ENCODE measurements at places on chromosomes 5 and 9.

DNA sequence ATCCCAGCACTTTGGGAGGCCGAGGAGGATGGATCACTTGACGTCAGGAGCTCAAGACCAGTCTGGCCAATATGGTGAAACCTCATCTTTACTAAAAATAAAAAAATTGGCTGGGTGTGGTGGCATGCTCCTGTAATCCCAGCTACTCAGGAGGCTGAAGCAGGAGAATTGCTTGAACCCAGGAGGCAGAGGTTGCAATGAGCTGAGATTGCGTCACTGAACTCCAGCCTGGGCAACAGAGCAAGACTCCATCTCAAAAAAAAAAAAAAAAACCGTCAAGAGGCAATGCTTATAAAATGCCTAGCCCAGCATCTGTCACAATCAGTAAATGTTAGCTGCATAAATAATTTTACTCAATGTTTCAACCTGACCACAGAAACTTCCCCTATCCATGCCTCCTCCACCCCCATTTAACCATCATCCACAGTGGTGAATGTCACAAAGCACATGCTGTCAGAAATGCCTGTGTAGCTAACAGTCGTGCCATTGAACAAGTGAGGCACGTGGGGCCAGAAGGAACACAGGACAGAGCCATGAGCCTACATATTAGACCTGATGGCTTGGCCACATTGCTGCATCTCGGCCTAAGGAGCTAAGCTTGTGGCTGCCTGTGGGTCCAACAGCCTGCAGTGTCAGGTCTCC is 16.8 kb upstream of the TCOF1 start:
- DNase-seq, result no peak

DNA sequence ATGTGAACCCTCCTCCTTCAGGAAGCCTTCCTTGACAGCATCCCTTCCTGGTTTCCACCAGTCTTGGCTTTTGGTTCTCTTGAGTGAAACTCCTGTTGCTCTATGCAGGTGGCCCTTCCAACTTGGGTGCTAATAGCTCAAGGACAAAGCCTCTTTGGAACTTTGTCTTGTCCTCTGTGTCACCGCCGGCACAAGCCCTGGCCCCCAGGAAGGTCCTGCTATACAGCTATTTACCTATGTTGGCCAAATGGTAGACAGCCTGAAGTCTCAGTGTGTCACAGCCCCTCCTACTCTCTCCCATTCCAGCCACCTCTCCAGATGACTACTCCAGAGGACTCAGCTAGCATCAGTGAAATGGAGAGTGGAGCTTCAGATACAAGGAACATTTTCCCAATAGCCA is 94.7 kb upstream of the ZNF618 start:
- DNase-seq, result no peak

DNA sequence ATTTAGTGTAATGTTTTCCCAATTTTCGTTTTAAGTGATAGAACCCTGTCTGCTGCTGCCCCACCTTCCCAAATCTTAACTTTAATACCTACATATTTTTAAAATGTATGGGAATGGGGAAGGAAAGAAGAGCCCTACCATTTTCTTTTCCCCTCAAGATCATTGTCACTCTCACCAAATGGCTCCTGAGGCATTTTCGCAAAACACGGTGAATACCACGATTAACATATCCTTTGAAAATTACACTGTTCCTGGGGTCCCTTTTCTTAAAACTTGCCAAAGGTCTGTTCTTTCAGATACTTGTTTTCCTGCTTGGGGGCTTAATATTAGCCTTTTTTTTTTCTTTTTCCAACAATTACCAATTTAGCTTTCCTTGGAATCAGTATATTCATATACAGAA is 36.1 kb downstream of the CERT1 start:
- no peak for DNase-seq

DNA sequence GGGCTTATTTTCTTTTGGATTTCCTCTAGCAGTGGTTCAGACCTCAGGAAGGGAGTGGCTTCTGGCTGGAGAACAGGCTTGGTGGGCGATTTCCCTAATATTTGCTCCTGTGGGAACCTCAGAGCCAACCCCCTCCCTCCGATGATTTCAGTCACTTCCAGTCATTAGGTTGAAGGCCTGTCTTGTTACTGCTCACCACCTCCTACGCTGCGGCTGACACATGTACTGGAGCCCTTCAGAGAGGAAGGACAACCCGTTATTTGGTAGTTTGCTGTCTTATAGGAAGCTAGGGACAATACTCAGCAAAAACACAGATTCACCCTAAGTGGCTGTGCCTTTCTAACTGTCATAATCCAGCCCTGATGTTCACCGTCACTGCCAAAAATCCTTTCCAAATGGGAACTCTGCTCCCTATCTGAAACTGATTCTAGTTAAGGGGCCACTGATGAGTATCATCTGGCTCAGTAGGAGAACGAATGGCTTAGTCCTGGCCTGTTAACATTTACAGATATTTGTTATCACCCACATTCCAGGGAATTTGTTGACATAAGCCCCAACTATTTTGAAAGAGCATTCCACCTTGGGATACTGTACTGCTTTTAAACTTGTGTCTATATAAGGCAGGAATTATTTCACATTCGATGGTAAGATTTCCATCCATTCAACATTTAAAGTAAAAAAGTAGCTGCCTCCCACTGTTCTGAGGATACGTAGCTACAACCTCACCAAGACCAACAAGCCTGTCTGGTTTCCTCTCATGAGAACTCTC is 29.3 kb upstream of the ANKH start:
- DNase-seq, result peak; percentile 61

DNA sequence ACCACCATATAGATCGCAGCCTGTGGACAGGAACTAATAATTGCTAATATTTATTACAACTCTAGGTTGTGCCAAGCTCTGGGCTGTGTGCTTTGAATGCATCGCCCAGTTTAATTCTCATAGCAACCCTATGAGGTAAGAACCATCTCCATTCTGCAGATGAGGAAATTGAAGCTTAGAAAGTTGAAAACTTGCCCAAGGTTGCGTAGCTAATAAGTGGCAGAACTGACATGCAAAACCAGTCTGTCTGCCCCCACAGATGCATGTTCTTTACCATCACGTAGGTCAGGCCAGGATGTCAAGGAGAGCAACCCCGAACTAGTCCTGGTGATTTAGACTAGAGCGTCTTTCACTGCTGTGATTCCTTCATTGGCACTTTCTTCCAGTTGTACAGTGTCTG is 15.6 kb downstream of the WWC1 start:
- no peak for DNase-seq

DNA sequence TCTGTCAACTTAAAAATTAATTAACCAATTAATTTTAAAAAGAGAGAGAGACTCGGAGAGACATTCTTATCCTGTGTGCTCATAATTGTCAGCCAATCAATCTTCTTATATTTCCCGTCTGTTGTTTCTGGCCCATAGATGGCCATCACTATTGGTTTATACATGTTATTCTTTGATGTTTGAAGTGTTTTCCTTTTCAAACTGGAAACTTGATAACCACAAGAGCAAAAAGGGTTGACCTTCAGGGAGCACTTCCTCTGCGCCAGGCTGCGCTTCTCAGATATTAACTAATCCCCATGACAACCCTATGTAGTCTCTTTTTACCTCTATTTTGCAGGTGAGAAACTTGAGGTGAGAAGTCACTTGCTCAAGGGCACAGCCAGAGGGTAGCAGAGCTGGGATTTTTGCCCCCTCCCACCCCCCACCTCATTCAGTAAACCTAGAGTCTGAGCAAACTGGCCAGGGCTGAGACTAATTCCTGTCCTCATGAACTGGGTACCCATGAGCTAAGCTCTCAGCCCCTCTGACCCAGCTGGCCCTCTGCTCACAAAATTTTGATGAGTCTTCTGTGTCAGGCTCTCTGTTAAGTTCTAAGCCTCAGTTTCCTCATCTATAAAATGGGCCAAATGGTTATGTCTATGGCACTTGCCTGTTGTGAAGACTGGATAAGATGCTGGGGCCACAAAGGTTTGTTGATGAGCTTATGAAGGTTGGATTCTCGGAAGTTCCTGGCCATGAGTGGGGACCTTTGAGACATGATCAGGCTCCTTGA is 86.0 kb upstream of the SH3PXD2B start:
- DNase-seq, result no peak

GRCh38 chr5:32713770-32714381 is 2.8 kb downstream of the NPR3 start:
- DNase-seq, result peak; percentile 46

DNA sequence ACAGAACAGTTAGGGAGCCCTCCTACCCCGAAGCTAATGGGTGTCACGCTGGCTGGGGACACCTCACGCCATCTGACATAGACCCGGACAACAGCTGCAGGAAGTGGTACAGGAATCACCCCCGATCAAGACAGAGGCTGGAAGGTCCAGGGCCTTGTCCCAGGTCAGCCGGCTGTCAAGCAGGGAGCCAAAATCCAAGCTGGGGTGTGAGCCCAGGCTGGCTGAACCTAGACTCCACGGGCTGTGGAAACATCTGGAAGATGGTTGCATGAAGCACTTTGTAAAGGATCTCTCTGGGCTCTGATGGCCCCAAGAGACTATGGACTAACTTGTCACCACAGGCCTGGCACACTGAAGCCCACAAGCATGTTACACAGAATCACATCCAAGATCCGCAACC is 68.9 kb upstream of the STXBP1 start:
- DNase-seq, result no peak

GRCh38 chr9:71941060-71941568 is 29.7 kb downstream of the C9orf85 start:
- DNase-seq, result no peak

DNA sequence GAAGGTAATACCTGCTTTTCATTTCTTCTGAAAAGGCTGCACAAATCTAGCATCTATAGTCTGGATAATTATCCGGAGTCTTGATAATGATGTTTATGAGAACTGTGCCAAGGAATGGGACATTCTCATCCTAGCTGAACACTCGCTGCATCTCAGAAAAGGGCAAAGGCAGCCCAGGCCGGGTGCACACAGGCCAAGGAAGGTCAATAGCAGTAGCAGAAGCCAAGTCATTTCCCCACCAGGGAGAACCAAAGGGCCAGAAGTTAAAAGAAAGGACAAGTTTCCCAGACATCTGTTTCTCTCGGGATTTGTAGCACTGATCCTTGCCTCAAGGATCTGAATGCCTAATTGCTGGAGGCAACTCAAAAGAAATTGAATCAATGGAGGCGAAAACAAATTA is 66.1 kb upstream of the ANKRD55 start:
- DNase-seq, result no peak

DNA sequence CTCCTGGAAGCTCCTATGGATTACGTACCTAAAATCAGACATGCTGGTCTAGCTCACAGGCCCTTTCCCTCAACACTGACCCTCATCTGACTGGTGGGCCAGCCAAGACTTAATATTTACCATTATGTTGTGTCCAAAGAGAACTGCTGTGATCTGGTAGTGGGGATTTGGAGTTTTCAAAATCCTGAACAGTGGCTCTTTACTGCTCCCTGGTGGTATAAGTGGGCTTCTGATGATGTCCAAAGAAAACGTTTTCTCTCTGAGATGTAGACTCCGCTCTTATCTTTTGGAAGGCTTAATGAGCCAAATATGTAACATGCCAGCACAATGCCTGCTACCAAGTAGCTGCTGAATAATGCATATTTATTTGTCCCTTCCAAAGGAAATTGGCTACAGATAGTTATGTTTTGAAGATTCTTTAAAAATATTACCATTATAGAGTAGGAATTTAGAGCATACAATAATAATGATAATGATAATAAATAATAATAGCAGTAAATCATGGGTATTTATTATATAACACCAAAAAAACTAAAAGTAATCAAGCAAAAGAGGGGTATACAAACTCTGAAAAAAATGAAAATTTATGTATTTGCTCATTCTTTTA is 406.6 kb upstream of the TNC start:
- DNase-seq, result no peak

DNA sequence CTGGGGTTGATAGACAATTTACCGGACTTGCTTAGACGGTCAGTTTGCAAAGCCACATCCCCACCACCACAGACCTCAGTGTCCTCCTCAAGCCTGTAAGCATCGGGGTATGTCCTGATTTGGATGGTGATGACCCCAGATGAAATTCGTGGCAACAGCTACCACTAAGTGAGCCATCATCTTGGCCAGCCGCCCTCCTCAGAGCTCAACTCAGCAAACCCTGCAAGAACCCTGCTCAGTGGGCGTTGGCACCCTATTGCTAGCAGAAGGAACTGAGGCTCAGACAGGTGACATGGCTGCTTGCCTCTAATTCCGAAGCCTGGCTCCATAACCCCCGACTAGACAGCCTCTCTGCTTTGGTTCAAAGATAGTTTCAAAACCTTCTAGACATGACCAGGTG is 41.4 kb upstream of the BARHL1 start:
- DNase-seq, result no peak

- DNase-seq, result no peak
These were observed 6.1 kb upstream of the ERMP1 start for GRCh38 chr9:5838884-5839571.

GRCh38 chr9:73923796-73924195 is 573.3 kb upstream of the RORB start:
- no peak for DNase-seq

- DNase-seq, result no peak
These were observed 85.4 kb downstream of the TRIM36 start for GRCh38 chr5:115084246-115084793.

- DNase-seq, result no peak
These were observed 18.4 kb downstream of the SLC25A46 start for GRCh38 chr5:110757118-110757729.

DNA sequence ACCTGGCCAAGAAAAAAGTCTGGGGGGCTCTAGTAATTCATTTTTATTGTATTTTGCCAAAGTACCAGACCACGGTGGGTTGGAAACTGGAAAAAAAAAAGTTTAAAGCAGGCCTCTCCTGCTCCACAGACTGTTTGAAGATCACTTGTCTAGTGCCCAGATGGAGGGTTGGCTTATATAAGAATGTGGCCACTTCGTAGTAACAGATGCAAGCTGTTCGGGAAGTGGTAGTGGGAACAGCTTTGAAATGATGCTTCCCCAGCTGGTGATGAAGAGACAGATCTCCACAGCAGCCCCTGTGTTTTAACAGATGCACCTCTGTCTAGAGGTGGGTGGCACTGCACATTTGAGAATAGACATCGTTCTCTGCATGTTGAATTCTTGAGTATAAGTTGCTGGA is 54.3 kb upstream of the DMRT3 start:
- no peak for DNase-seq

DNA sequence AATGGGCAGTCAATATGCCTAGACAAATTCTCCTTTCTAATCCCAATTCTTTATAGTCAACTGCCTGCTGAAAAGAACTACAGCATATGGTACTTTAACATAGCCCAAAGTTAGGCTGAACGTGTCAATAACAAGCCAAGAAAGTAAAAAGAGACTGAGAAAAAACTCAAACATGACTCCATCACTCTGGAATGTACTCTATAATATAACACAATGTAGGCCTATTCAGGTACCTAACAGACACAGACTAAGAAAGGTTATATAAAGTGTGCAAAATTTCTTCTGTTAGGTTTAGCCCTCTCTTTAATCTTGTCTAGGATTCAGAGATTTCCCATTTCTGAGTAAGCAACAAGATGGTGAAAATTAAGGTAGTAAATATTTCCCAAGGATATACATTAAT is 209.7 kb upstream of the PRR16 start:
- DNase-seq, result no peak

GRCh38 chr5:135245521-135246499 is 153.2 kb downstream of the MACROH2A1 start:
- DNase-seq, result no peak

GRCh38 chr9:95024097-95024671 is 293.3 kb downstream of the FANCC start:
- no peak for DNase-seq

- no peak for DNase-seq
These were observed 25.8 kb downstream of the COL23A1 start for GRCh38 chr5:178564397-178564796.

- no peak for DNase-seq
These were observed 12.3 kb downstream of the FNBP1 start for GRCh38 chr9:130030651-130031127.

All from tibial artery (tissue), 4 donors.